Fibroblast of skin of scalp (primary cell): ENCODE measurements at places on chromosomes 7 and 10.

DNA sequence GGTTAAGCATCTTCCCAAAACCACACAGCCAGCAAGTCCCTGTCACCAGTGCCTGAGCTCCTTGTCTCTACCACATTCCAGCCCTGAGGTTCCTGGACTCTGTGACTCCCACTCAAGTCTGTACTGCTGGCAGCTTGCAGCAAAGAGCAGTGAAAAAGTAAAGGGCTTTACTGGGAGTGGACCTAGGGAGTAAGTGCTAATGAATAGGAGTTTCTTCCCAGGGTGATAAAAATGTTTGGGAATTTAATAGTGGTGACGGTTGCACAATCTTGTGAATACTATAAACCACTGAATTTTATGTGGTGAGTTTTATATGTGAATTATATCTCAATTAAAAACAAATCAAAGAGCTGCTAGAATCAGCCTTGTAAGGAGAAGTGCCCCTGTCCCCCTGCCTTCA is 22.6 kb downstream of the HSPA12A start:
- DNase-seq = no peak

DNA sequence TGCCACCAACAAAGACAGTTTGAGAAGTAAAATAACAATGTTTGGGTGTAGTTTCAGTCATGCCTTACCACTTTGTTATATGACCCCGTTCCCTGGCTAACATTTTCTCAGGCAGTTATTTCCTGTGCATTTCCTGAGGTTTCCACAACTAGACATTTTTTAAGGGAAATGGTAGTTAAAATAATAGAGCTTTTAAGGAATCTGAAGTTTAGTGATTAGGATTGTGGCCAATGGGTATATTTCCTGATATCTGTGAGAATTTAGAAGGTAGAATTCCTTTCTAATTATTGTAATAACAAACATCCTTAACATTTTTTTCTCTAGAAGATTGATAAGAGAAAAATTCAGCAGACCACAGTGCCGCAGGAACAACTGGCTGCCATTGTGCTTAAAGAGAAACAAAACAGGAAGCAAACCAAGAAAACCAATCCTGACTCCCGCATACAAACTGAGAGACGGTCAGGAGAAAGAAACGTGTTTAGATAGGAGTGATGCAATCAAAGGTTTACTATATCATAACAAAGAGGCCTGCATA is 193.6 kb downstream of the MBL2 start:
- peak; percentile 13 for DNase-seq

- DNase-seq = no peak
Measured at GRCh38 chr7:154442939-154443338, 390.7 kb downstream of the DPP6 start.

DNA sequence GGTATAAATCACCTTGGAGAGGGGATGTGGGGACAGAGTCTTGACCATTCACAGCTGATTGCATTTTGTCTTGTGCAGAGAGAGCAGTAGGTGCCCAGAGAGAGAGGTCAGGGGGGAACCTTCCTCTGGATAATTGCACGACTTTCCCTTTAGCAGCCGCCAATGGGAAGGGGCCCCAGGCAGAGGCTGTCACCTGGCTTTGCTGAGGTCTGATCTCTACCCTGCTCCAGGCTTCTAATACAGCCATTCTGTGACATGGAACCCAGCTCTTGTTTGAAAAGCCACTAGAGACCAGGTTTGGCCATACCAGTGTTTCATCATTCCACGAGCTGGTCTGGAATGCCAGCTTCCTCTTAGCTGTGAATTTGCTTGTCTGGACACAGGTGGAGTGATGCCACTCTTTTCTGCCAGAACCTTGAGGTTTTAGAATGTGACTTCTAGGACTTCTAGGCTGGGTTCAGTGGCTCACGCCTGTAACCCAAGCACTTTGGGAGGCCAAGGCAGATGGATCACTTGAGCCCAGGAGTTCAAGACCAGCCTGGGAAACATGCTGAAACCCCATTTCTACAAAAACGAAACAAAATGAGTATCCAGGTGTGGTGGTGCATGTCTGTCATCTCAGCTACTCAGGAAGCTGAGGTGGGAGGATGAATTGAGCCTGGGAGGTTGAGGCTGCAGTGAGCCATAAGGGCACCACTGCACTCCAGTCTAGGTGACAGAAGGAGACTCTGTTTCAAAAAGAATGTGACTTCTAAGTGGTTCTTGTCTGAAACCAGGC is 159.9 kb downstream of the CAMK1D start:
- DNase-seq = no peak

DNA sequence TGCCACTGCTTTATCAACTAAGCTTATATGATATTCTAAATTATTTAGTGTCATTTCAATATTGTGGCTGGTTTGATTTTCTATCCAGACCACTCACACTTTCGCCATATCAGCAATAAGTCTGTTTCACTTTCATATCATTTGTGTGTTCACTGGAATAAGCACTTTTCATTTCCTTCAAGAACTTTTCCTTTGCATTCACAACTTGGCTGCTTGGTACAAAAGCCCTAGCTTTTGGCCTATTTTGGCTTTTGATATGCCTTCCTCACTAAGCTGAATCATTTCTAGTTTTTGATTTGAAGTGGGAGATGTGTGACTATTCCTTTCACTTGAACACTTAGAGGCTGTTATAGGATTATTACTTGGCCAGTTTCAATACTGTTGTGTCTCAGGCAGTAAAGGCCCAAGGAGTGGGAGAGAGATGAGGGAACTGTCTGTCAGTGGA is 120.9 kb upstream of the NAMPT start:
- no peak for DNase-seq

GRCh38 chr7:69699931-69700330 is 101.7 kb downstream of the AUTS2 start:
- no peak for DNase-seq

GRCh38 chr10:35723059-35723458 is 81.0 kb upstream of the FZD8 start:
- DNase-seq = no peak

- no peak for DNase-seq
Measured at GRCh38 chr10:43220657-43221418, 46.0 kb downstream of the RASGEF1A start.

DNA sequence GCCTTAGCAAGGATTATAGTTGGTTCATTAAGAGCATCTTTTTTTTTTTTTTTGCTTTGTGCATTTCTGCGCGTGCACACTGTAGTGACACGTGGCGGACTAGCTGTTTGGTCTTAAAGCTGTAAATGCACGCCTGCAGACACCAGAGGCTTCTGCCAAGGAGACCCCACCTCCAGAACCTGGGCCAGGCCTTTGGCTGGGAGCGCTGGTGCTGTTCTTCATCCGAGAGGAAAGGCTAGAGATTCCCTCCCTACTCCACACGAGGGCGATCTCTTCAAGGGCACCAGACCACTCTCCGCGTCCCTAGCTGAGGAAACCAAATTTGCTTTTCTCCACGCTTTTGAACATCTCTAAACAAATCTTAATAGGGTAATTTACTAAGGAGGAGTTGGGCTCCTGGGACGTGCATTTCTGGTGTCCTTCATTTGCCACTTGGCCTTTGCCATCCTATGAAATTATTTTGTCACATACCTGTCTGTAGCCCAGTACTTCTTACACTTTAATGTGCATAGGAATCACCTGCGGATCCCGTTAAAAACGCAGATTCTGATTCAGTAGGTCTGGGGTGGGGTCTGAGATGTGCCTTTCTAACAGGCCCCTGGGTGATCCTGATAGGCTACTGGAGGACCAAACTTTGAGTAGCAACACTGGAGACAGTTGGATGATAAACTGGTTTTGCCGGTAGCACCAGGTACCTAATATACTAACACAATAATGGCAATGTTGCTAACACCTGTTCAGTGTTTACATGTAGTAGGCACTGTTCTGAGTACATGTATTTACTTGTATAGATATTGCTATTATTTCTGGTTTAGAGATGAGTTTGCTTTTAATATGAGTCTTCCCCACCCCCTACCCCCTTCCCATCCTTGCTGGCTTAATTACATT is 1.3 kb upstream of the SLC26A5 start:
- DNase-seq = peak; percentile 35

GRCh38 chr7:156919132-156919713 is 26.2 kb upstream of the LMBR1 start:
- DNase-seq = no peak

DNA sequence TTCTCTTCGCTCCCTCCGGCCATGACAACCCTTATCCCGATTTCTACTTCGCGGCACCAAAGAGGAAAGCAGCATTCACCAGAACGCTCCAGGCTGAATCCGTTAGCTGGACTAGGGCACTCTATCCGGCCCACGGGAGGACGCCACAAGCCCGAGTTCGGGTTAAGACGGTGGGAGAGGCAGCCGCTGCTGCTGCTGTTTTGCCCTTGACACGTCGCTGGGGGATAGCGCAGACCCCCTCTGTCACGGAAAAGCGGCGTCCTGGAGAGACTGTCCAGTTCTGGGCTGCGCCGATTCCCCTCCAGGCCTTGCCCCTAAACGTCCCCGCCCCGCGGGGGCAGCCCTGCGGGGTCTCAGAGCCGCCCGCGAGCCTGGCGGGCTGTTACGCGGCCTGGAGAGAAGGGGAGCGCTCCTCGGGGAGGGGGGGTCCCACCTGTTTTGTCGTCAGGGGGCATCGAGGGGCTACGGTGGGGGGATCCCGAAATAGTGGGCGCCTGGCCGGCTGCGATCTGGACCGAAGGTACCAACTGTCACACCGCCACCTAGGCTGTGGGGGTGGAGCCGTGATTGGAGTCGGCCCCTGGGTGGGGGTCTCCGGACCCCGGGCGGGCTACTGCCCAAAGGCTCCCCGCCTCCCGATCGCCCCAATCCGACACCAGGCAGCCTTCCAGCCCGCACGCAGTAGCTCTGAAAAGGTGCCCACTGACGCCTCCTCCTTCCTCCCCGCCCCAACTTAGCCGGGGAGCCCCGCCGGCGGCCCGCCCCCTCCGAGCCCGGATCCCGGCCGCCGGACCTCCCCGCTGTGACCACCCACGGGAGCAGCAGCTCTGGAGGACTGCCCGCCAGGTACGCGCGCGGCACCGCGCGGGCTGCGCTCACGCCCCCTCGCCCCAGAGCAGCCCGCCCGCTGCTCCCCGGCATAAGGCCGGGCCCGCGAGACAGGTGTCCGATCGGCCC is 772 bp downstream of the SGMS1 start:
- no peak for DNase-seq

- no peak for DNase-seq
Measured at GRCh38 chr10:96501985-96502384, 11.7 kb downstream of the TLL2 start.

GRCh38 chr10:46220872-46221538 is 65.8 kb upstream of the ANTXRL start:
- DNase-seq = no peak

- no peak for DNase-seq
Measured at GRCh38 chr7:35700333-35700732, 5.4 kb upstream of the HERPUD2 start.

- DNase-seq = no peak
Measured at GRCh38 chr7:114648117-114648516, 233.5 kb downstream of the FOXP2 start.

DNA sequence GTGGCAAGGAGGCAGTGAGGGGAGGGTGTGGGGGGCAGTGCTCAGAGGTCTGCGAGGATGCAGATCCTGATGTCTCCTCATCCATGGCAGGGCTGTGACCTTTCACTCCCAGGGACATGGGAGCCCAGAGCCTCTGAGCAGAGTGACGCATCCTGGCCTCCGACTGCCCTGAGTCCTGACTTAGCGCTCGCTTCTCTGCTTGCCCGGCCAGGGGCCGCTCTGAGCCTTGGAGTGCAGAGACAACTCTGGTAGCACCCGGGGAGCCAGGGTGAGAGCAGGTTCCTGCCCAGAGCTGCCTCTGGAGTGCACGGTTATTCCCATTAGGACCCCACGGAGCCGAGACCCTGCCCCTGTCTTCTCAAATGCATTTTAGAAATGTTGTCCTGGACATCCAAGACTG is 188.0 kb downstream of the TCERG1L start:
- DNase-seq = no peak

DNA sequence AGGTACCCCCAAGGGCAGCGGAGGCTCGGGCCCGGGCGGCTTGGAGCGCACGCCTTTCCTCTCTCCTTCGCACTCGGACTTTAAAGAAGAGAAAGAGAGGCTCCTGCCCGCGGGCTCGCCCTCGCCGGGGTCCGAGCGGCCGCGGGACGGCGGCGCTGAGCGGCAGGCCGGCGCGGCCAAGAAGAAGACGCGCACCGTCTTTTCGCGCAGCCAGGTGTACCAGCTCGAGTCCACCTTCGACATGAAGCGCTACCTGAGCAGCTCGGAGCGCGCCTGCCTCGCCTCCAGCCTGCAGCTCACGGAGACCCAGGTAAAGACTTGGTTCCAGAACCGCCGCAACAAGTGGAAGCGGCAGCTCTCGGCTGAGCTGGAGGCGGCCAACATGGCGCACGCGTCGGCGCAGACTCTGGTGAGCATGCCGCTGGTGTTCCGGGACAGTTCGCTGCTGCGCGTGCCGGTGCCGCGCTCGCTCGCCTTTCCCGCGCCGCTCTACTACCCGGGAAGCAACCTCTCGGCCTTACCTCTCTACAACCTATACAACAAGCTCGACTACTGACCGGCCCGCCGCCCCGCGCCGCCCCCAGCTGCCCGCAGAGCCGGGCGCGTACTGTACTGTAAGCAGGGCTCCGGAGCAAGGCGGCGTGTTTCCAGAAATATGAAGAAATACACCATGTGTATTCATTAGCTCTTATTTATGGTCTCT is 1.8 kb downstream of the HMX2 start:
- DNase-seq = no peak

DNA sequence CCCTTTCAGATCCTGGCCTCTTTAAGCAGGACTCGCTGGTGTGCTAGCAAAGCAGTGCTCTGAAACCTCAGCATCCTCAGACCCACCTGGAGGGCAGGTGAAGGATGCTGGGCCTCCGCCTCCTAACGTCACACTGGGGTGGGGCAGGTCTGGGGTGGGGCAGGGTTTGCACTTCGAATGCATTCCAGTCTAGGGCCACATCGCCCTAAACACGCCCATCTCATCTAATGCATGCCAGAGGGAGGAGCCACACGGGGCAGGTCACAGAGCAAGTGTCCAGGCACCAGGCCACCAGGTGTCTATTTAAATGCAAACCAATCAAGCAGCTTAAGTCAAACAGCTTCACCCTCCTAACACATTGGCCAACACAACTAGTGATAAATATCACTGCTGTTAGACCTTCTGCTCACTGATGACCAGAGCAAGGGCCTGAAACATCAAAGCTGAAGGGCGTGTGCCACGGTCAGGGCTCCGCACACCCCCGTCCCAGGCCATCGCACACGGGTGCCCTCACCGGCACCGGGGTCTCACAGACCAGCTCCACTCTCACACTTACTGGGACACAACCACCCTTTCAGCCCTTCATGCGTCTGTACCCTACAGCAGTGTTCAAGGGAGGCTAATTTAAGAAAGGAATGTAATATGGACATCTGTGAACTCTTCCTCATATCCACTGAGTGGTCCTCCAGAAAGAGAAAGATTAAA is 47.1 kb downstream of the DIP2C start:
- DNase-seq = no peak

- no peak for DNase-seq
Measured at GRCh38 chr7:159006610-159007130, 138.0 kb downstream of the VIPR2 start.
